Peyer's patch (tissue), 4 donors: ENCODE measurements at places on chromosomes 1 and 21. TPM values are rescaled to one million over a fixed set of nuclear protein-coding genes. Genes with fewer than 3 reads are reported as not detected.
A peak's percentile ranks its signal among the peaks of the same experiment; 100 is the strongest.

The SLC9C2 gene
- total RNA-seq, result not detected

The PAQR6 gene
- total RNA-seq, result 3.6 TPM

- no peak for DNase-seq
- no peak overlapping the region for H3K27ac ChIP-seq
- H3K4me3 ChIP-seq, result no peak overlapping the region
- H3K36me3 ChIP-seq, result no peaks in the 10 kb centered on the region
- no peaks in the 10 kb centered on the region for H3K4me1 ChIP-seq
- H3K27me3 ChIP-seq, result no peaks in the 10 kb centered on the region
Measured at GRCh38 chr1:174366946-174367345, 80.8 kb upstream of the GPR52 start.

GRCh38 chr1:226659641-226660040 lies 79.4 kb downstream of the ITPKB start:
- DNase-seq, result no peak
- H3K27ac ChIP-seq, result peak overlapping the region; percentile 84
- H3K27me3 ChIP-seq, result no peaks in the 10 kb centered on the region
- no peak overlapping the region for H3K4me3 ChIP-seq
- peaks cover 75% of the 10 kb centered on the region for H3K4me1 ChIP-seq

DNA sequence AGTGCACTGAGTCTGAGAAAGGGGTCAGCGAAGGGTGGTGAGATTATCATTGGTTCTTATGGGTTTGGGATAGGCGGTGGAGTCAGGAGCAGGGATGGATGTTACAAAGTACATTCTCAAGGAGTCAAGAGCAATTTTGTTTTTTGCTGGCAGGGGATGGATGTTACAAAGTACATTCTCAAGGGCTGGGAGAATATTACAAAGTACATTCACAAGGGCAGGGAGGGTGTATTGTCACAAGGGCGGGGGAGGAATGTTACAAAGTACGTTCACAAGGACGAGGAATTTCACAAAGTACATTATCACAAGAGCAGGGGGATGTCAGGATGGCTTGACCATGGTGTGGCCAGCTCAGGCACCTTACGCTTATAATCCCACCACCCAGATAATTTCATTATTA lies 59.3 kb upstream of the FAM89A start:
- H3K4me3 ChIP-seq, result no peak overlapping the region
- no peak for DNase-seq
- no peaks in the 10 kb centered on the region for H3K27me3 ChIP-seq
- no peaks in the 10 kb centered on the region for H3K36me3 ChIP-seq
- no peaks in the 10 kb centered on the region for H3K4me1 ChIP-seq

The LPAR3 gene
- 9.1 TPM for total RNA-seq

DNA sequence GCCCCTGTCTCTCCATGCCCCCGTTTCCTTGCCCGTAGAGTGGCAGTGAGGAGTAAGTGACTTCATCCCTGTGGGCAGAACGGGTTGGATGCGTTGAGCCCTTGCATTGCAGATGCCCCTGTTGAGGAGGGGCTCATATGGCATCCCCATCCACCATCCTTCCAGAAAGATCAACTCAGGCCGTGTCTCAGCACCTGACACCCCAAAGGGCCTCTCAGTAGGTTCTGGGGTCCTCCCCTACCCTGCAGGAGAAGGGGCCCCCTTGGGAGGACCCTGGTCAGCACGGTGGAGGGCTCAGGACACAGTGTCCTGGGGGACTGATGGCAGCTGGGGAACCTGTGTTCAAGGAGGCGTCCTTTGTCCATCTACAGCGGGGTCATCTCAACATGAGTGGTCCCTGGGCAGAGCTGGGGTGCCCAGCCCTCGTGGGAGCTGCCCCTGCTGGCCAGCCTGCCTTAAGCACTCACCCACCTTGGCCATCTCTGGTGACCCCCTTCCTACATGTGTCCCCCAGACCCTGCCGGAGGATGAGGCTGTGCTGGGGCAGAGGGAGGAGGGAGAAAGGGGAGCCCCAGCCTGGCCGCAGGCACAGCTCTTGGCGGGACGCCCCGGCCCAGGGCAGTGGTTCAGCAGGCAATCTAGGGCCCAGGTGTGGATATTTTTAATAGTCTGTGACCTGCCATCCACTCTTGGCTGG lies 48.2 kb upstream of the ACTRT2 start:
- peak; percentile 30 for DNase-seq
- H3K4me3 ChIP-seq, result no peak overlapping the region
- no peaks in the 10 kb centered on the region for H3K36me3 ChIP-seq
- H3K27ac ChIP-seq, result no peak overlapping the region
- H3K4me1 ChIP-seq, result no peaks in the 10 kb centered on the region

GRCh38 chr1:90512441-90512840 lies 204.7 kb downstream of the BARHL2 start:
- H3K36me3 ChIP-seq, result no peaks in the 10 kb centered on the region
- H3K4me1 ChIP-seq, result no peaks in the 10 kb centered on the region
- H3K4me3 ChIP-seq, result no peak overlapping the region
- DNase-seq, result no peak
- H3K27ac ChIP-seq, result no peak overlapping the region
- H3K27me3 ChIP-seq, result no peaks in the 10 kb centered on the region

GRCh38 chr1:56216218-56216617 lies 363.1 kb downstream of the PLPP3 start:
- no peaks in the 10 kb centered on the region for H3K27me3 ChIP-seq
- H3K4me1 ChIP-seq, result no peaks in the 10 kb centered on the region
- no peak overlapping the region for H3K4me3 ChIP-seq
- no peaks in the 10 kb centered on the region for H3K36me3 ChIP-seq

GRCh38 chr1:179175011-179175841 lies 54.3 kb downstream of the ABL2 start:
- H3K4me1 ChIP-seq, result no peaks in the 10 kb centered on the region
- H3K4me3 ChIP-seq, result no peak overlapping the region
- H3K27me3 ChIP-seq, result no peaks in the 10 kb centered on the region
- DNase-seq, result no peak
- H3K27ac ChIP-seq, result no peak overlapping the region

- H3K4me3 ChIP-seq, result no peak overlapping the region
- H3K27ac ChIP-seq, result no peak overlapping the region
- no peaks in the 10 kb centered on the region for H3K36me3 ChIP-seq
- no peak for DNase-seq
- H3K27me3 ChIP-seq, result no peaks in the 10 kb centered on the region
- no peaks in the 10 kb centered on the region for H3K4me1 ChIP-seq
Measured at GRCh38 chr1:22168412-22168973, 25.6 kb upstream of the WNT4 start.

- DNase-seq, result no peak
- no peak overlapping the region for H3K4me3 ChIP-seq
- no peak overlapping the region for H3K27ac ChIP-seq
- H3K36me3 ChIP-seq, result no peaks in the 10 kb centered on the region
- no peaks in the 10 kb centered on the region for H3K27me3 ChIP-seq
Measured at GRCh38 chr1:78370779-78371482, 119.8 kb upstream of the PTGFR start.

- H3K27ac ChIP-seq, result peak overlapping the region; percentile 94
- H3K4me3 ChIP-seq, result peak overlapping the region; percentile 90
- H3K4me1 ChIP-seq, result no peaks in the 10 kb centered on the region
- H3K36me3 ChIP-seq, result no peaks in the 10 kb centered on the region
Measured at GRCh38 chr1:184753608-184754475, 816 bp downstream of the EDEM3 start.

The THEM5 gene
- total RNA-seq, result not detected

The ZNF670 gene
- 1.8 TPM for total RNA-seq

The GJB4 gene
- total RNA-seq, result not detected

DNA sequence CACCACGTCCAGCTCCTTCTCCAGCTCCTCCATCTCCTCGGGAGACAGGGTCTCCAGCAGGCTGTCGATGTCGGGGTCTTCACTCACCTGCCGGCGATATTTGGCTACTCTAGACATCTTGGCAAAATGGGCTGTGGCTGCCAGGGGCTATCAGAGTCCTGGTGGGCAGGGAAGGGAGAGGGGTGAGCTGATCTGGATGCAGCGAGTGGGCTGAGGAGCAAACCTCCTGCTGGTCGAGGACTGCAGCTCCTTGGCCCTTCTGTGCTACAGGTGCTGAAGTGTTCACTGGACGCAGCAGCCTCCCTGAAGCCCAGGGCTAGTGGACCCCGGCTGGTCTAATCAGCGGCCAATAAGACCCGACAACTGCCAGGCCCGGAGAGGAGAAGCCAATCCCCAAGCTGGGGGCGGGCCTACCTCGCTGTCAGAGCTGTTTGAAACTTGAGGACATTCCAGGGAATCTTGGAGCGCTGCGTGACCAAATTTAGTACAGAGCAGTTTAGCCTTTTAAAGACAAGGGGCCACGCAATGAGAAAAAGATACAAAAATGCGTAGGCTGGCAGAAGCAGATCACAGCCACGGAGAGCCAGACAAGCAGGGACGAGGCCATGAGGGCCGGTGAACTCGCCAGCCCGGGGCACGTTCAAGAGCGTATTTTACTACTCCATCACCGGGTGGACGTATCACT lies at the start of gene LMOD1:
LMOD1 (minus strand) TSS at position 325 of the 685 bp plus-strand sequence; CDS start at position 117, 208 bp downstream.
- DNase-seq, result peak; percentile 49
- peak within 1 kb of the TSS; percentile 88 for H3K27ac ChIP-seq
- no peaks in the 10 kb centered on the region for H3K4me1 ChIP-seq
- H3K36me3 ChIP-seq, result no peaks in the 10 kb centered on the region
- peak within 1 kb of the TSS; percentile 51 for H3K4me3 ChIP-seq
- no peaks in the 10 kb centered on the region for H3K27me3 ChIP-seq

DNA sequence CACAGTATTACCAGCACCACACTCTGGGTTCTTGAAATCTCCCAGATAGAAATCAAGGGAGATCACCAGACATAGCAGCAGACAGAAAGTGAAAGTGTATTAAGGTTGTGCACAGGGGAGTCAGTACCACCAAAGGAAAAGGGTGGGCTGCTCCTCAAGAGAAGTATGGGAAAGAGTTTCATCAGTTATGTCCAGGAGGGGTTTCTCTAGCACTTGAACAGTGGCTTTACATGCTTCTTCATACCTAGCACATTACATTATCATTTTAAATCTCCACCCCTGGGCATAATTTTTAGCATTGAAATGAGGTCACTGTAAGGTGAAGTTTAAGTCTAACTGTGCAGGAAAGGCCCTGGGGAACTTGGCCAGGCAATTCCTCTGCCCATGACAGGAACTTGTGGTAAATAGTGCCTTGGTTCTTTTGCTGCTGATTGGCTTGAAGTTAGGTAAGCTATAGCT lies 601.0 kb downstream of the NUF2 start:
- DNase-seq, result no peak
- H3K4me1 ChIP-seq, result no peaks in the 10 kb centered on the region
- no peak overlapping the region for H3K27ac ChIP-seq
- H3K27me3 ChIP-seq, result no peaks in the 10 kb centered on the region

DNA sequence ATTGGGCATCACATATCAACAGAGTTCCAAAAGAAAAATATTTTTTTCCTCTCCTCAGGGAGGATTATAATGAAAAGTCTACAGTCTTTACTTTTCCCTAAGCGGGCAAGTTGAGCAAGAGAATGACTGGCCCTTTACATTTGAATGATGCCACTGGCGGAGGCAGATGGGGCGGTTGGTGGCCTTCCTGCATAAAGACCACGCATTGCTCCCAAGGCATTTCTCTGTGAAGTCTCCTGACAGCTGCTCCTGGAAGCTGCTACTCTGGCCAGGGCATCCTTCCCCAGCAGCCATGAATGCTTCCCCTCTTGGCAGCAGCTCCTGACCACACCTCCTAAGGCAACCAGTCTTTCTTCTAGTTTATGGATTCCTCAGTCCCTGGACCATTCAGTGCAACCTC lies 161.1 kb upstream of the RRP15 start:
- no peaks in the 10 kb centered on the region for H3K4me1 ChIP-seq
- no peak overlapping the region for H3K27ac ChIP-seq
- no peak overlapping the region for H3K4me3 ChIP-seq
- DNase-seq, result no peak
- H3K27me3 ChIP-seq, result no peaks in the 10 kb centered on the region

DNA sequence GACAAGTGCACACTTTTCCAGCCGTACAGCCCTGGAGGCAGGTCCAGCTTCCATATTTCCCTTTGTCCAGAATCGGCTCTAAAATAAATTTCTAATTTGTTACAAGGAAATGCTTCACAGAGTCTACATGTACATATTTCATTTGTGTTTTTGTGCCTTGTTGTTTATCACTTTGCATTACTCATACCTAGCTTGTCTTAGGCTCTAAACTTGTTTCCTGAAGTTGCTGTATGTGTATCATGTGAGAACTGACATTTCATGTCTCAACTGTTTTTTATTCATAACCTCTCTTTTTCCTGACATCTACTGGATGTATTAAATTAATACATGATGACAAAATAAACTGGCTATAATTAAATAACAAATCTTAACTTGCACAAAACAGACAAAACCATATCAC lies 7.5 kb downstream of the CYYR1 start:
- DNase-seq, result no peak
- H3K27ac ChIP-seq, result no peak overlapping the region
- no peaks in the 10 kb centered on the region for H3K4me1 ChIP-seq

GRCh38 chr1:172383536-172383935 lies 36.9 kb upstream of the C1orf105 start:
- H3K36me3 ChIP-seq, result no peaks in the 10 kb centered on the region
- H3K4me1 ChIP-seq, result peaks cover 11% of the 10 kb centered on the region
- no peak overlapping the region for H3K4me3 ChIP-seq
- no peaks in the 10 kb centered on the region for H3K27me3 ChIP-seq
- H3K27ac ChIP-seq, result no peak overlapping the region

GRCh38 chr1:188240772-188241406 lies 1412.1 kb downstream of the PLA2G4A start:
- no peaks in the 10 kb centered on the region for H3K27me3 ChIP-seq
- no peaks in the 10 kb centered on the region for H3K4me1 ChIP-seq
- no peak for DNase-seq
- H3K36me3 ChIP-seq, result no peaks in the 10 kb centered on the region

- no peak overlapping the region for H3K4me3 ChIP-seq
- no peak for DNase-seq
- H3K27ac ChIP-seq, result no peak overlapping the region
- no peaks in the 10 kb centered on the region for H3K4me1 ChIP-seq
- no peaks in the 10 kb centered on the region for H3K27me3 ChIP-seq
- no peaks in the 10 kb centered on the region for H3K36me3 ChIP-seq
Measured at GRCh38 chr1:216193839-216194443, 229.3 kb downstream of the USH2A start.

The ANXA9 gene
- total RNA-seq, result not detected

The PROX1 gene
- 26.4 TPM for total RNA-seq

The NPR1 gene
- 5.0 TPM for total RNA-seq

GRCh38 chr1:50747394-50747793 lies 212.7 kb downstream of the FAF1 start:
- no peak overlapping the region for H3K4me3 ChIP-seq
- no peaks in the 10 kb centered on the region for H3K4me1 ChIP-seq
- H3K27me3 ChIP-seq, result no peaks in the 10 kb centered on the region
- no peak overlapping the region for H3K27ac ChIP-seq
- H3K36me3 ChIP-seq, result peaks cover 18% of the 10 kb centered on the region

The PPIAL4G gene
- total RNA-seq, result not detected
